ENCODE measurements at places on chromosomes 16 and 17.

DNA sequence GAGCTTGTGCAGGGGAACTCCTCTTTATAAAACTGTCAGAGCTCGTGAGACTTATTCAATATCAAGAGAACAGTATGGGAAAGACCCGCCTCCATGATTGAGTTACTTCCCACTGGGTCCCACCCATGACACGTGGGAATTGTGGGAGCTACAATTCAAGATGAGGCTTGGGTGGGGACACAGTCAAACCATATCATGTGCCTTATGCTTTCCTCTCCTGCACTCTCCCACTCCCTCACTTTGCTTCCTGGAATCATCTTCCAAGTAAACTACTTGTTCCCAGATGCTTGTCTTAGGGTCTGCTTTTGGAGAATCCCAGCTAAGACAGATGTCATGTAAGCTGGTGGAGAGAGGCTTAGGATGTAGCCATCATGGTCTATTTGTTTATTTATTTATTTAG lies 271.2 kb downstream of the HAPSTR1 start:
- DNase-seq = no peak
- no peaks in the 10 kb centered on the region for H3K27me3 ChIP-seq
- H3K36me3 ChIP-seq = no peaks in the 10 kb centered on the region
- H3K27ac ChIP-seq = no peak overlapping the region

DNA sequence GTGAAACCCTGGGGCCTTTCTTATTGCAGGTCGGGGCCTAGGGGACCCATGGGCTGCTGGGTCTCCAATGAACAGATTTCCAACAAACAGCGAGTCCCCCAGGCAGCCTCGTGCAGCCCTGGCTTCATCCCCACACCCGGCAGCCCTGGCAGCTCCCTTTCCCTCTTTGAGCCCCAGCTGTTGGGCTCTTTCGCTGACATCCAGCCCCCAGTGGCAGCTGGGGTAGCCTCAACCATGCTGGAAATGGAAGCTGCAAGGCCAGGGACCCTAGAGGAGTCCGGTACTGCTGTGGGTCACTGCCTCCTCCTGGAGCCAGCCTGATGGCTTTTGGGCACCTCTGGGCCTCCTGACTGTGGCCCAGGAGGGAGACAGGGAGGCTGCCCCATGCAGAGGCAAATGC lies 5.9 kb downstream of the RPUSD1 start:
- H3K4me3 ChIP-seq = no peak overlapping the region
- H3K27me3 ChIP-seq = peaks cover 7% of the 10 kb centered on the region
- H3K36me3 ChIP-seq = peaks cover 7% of the 10 kb centered on the region
- DNase-seq = no peak

- H3K27me3 ChIP-seq = no peaks in the 10 kb centered on the region
- H3K27ac ChIP-seq = no peak overlapping the region
- H3K4me3 ChIP-seq = no peak overlapping the region
- DNase-seq = no peak
- no peaks in the 10 kb centered on the region for H3K36me3 ChIP-seq
These were observed 45.9 kb downstream of the PITPNM3 start for GRCh38 chr17:6510321-6510977.

DNA sequence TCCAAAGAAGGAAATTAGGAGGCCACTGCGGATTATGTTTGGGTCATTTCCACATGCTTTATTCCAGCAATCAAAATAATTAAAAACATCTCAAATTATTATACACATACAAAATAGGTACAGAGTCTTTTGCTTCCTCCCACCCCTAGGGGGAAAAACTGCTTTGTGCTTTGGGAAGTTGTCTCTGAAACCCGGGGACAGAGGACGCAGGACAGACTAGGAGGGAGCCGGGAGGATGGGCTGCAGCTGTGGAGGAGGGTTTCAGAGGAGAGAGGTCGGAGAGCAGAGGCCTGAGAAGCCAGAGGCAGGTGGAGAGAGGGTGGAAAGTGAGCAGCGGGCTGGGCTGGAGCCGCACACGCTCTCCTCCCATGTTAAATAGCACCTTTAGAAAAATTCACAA lies 17.4 kb downstream of the COL1A1 start:
- H3K4me3 ChIP-seq = peak overlapping the region; percentile 20
- H3K36me3 ChIP-seq = no peaks in the 10 kb centered on the region
- H3K27me3 ChIP-seq = no peaks in the 10 kb centered on the region
- DNase-seq = no peak

DNA sequence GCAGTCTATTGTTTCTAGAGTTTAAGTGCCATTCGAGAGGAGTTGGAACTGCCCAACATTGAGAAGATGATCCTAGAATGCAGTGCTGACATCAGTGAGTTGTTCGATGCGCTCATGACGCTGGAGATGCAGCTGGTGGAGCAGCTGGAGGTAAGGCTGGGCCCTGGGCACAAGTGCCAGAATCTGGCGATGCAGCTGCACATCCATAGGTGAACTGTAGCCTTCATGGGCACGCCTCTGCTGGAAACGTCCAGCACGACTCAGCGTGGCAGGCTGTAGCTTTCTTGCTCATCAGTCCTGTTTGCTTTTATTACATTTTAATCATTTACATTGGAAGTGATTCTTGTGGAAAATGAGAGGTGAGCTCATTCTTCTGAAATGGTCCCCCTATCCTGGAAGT lies 31.7 kb downstream of the DRC3 start:
- H3K27ac ChIP-seq = no peak overlapping the region
- H3K27me3 ChIP-seq = no peaks in the 10 kb centered on the region
- peaks cover under 1% of the 10 kb centered on the region for H3K36me3 ChIP-seq
- DNase-seq = no peak
- H3K4me3 ChIP-seq = no peak overlapping the region

DNA sequence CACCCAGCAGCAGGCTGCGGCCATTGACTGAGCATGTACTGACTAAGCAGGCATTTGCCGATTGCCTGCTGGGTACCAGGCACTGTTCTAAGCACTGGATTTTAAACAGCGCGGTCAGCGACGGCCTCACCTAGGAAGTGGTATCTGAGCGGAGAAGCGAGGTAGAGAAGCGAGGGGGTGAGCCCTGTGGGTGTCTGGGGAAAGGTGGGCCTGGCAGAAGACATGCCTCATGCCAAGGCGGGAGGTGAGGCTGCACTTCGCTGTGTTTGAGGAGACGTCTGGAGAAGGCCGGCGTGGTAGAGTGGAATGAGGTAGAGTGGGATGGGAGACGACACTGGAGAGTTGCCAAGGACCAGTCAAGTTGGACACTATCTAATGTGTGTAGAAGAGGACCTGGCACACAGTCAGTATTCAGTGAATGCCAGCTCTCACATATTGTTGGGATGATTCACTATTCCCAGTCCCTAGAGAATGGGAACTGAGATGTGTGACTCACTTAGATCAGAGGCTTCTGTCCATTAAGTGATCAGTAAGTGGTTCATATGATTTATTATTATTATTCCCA lies 14.4 kb downstream of the SYCE1L start:
- H3K4me1 ChIP-seq = peaks cover 15% of the 10 kb centered on the region
- H3K36me3 ChIP-seq = no peaks in the 10 kb centered on the region
- no peaks in the 10 kb centered on the region for H3K27me3 ChIP-seq
- peak overlapping the region; percentile 75 for H3K4me3 ChIP-seq
- peak overlapping the region; percentile 46 for H3K27ac ChIP-seq
- no peak for DNase-seq

- H3K36me3 ChIP-seq = peaks cover 71% of the 10 kb centered on the region
- peaks cover 5% of the 10 kb centered on the region for H3K4me1 ChIP-seq
- no peak overlapping the region for H3K27ac ChIP-seq
- H3K4me3 ChIP-seq = no peak overlapping the region
- no peak for DNase-seq
These were observed 20.6 kb downstream of the BLMH start for GRCh38 chr17:30271102-30271501.

GRCh38 chr16:85736921-85737320 lies 14.0 kb downstream of the C16orf74 start:
- no peak overlapping the region for H3K27ac ChIP-seq
- H3K4me1 ChIP-seq = peaks cover 20% of the 10 kb centered on the region
- DNase-seq = no peak

- H3K4me1 ChIP-seq = peaks cover 9% of the 10 kb centered on the region
- H3K36me3 ChIP-seq = no peaks in the 10 kb centered on the region
- peaks cover 5% of the 10 kb centered on the region for H3K27me3 ChIP-seq
- H3K27ac ChIP-seq = no peak overlapping the region
- H3K4me3 ChIP-seq = no peak overlapping the region
- no peak for DNase-seq
These were observed 17.3 kb upstream of the XYLT2 start for GRCh38 chr17:50328363-50329325.

- H3K4me3 ChIP-seq = peak overlapping the region; percentile 90
- peak overlapping the region; percentile 68 for H3K27ac ChIP-seq
- peaks cover 96% of the 10 kb centered on the region for H3K4me1 ChIP-seq
- DNase-seq = no peak
- H3K27me3 ChIP-seq = no peaks in the 10 kb centered on the region
These were observed 8.7 kb downstream of the ADCY7 start for GRCh38 chr16:50275098-50275415.

DNA sequence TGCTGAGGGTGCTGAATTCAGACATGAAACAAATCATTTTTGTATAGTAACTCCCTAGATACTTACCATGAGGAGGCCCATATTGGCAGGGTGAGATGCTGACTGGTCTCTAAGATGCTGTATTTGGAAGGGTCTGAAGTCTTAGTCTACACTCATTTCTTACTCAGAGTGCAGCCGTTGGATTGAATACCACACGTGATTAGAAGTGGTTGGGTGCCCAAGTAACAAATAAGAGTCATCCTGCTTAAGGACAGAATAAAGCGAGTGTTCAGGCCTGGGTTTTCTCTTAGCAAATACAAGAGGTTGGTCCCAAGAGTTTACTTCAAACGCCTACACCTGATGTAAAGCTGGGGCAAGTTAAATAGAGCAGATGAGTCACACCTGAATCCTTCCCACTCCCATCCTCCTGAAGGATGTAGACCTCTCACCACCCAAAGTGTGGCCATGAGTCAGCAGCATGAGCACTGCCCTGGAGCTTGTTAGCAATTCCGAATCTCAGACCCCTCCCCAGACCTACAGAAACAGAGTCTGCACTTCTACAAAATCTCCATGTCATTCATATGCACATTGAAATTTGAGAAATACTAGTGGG lies 284.6 kb upstream of the CDH5 start:
- H3K27ac ChIP-seq = no peak overlapping the region
- H3K27me3 ChIP-seq = no peaks in the 10 kb centered on the region
- no peaks in the 10 kb centered on the region for H3K36me3 ChIP-seq

DNA sequence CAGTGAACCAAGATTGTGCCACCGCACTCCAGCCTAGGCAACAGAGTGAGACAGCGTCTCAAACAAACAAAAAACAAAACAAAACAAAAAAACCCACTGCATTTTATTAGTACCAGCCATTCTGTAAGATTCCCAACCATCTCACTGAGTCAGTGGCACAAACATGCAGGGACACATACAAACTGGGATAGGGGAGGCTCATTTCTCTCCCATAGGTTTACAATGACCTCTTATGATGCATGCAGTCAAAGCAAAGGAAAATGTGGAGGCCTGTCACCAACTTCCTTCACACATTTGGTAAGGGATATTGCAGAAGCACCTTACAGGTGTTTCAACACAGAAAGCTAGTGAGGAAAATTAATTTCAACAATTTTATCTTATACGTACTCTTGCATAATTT lies 12.4 kb upstream of the STRADA start:
- no peaks in the 10 kb centered on the region for H3K27me3 ChIP-seq
- H3K4me1 ChIP-seq = peaks cover 16% of the 10 kb centered on the region
- DNase-seq = no peak

GRCh38 chr17:8419305-8419704 lies 16.4 kb upstream of the NDEL1 start:
- H3K4me1 ChIP-seq = no peaks in the 10 kb centered on the region
- no peak overlapping the region for H3K27ac ChIP-seq
- DNase-seq = no peak
- H3K27me3 ChIP-seq = peaks cover 38% of the 10 kb centered on the region

- DNase-seq = no peak
- no peak overlapping the region for H3K4me3 ChIP-seq
- H3K27ac ChIP-seq = no peak overlapping the region
- no peaks in the 10 kb centered on the region for H3K4me1 ChIP-seq
These were observed 18.3 kb downstream of the TPSG1 start for GRCh38 chr16:1206786-1207185.

- no peak for DNase-seq
- H3K4me1 ChIP-seq = no peaks in the 10 kb centered on the region
- H3K27me3 ChIP-seq = no peaks in the 10 kb centered on the region
- no peak overlapping the region for H3K27ac ChIP-seq
- no peaks in the 10 kb centered on the region for H3K36me3 ChIP-seq
- no peak overlapping the region for H3K4me3 ChIP-seq
These were observed 11.4 kb upstream of the CALB2 start for GRCh38 chr16:71347146-71347545.

DNA sequence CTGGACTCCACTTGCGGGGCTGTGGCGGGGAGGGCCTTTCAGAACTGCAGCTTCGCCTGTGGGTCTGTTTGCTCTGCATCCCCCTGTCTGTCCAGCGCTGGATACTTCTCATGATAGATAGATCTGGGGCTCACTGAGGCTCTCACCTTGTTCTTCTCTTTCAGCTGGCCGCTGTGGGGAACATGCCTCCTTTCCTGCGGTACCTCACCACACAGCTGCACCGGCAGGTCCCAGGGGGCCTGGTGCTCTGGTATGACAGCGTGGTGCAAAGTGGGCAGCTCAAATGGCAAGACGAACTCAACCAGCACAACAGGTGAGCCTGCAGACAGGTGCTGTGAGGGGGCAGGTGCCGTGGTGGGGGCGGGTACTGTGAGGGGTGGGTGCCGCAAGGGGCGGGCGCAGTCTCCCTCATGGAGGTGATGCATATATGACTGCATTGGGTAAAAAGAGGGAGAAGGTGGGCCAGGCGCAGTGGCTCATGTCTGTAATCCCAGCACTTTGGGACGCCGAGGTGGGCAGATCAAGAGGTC lies 6.2 kb downstream of the ENGASE start:
- H3K4me1 ChIP-seq = peaks cover 8% of the 10 kb centered on the region
- peaks cover 4% of the 10 kb centered on the region for H3K36me3 ChIP-seq
- H3K4me3 ChIP-seq = no peak overlapping the region
- H3K27ac ChIP-seq = no peak overlapping the region

GRCh38 chr16:85027958-85028684 lies 526 bp downstream of the KIAA0513 start:
- H3K27me3 ChIP-seq = no peaks in the 10 kb centered on the region
- H3K4me1 ChIP-seq = peaks cover 44% of the 10 kb centered on the region
- DNase-seq = peak; percentile 30
- peak overlapping the region; percentile 83 for H3K4me3 ChIP-seq
- no peaks in the 10 kb centered on the region for H3K36me3 ChIP-seq

DNA sequence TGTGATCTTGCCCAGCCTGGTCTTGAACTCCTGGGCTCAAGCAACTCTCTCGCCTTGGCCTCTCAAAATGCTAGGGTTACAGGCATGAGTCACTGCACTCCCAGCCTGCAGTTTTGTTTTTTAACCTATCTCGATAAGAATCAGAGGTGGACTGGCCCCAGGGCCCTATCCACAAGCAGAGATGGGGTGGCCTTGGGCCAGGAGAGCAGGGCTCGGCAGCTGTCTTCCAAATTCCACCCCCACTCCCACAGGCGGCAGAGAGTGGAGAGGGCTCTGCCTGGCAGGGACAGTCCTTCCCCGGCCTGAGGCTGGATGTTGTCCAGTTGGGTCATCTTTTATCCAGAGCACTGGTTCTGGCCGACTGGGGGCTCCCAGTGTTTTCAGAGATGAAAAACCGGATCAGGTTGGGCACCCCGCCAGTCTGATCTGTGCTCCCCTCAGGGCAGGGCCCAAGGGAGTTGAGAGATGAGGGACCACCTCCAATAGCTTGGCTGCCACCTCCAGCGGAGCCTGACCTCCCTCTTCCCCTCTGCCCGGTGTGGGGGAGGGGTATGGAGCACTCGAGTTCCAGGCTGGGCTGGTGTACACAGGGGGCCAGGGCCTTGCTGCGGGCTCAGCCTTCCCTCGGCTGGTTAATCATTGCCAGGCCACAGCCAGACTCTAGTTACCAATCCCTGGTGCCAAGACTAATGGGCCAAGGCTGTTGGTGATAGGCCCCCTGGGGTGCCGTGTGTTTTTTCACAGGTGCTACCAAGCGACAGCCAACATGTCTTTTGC lies 30.3 kb upstream of the MYO15B start:
- H3K4me1 ChIP-seq = no peaks in the 10 kb centered on the region
- DNase-seq = no peak
- H3K27me3 ChIP-seq = no peaks in the 10 kb centered on the region
- H3K36me3 ChIP-seq = no peaks in the 10 kb centered on the region
- no peak overlapping the region for H3K27ac ChIP-seq
- no peak overlapping the region for H3K4me3 ChIP-seq

All from activated naive CD8-positive, alpha-beta T cell treated with anti-CD3 and anti-CD28 coated beads, Interleukin-2, amount 50 U/mL, for 24 hours (primary cell).